ENCODE measurements at places on chromosomes 1 and 21.

DNA sequence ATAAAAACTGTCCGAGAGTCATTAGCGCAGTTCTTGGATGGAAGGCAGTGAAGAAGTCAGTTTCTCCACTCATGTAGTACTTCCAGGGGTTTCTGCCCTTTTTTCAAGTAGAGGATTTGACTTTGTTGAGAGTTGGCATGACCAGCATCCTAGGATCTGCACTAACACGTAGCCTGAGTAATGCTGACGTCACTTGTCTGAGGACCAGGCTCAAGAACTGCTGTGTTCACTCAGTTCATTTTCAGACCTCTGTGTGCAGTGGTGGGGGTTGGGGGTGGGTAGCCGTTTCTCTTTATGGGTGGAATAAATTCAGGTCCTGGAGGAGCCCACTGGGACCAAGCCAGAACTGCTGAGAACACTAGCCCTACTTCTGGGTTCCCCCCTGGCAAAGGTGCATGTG, 53.3 kb downstream of the MRPS6 start:
- DNase-seq, result no peak

GRCh38 chr21:30718239-30718909, at the start of gene KRTAP21-3:
TSS of gene KRTAP21-3 (minus strand) at chr21:30718777. CDS start at chr21:30718759, 18 bp downstream.
- no peak for DNase-seq

DNA sequence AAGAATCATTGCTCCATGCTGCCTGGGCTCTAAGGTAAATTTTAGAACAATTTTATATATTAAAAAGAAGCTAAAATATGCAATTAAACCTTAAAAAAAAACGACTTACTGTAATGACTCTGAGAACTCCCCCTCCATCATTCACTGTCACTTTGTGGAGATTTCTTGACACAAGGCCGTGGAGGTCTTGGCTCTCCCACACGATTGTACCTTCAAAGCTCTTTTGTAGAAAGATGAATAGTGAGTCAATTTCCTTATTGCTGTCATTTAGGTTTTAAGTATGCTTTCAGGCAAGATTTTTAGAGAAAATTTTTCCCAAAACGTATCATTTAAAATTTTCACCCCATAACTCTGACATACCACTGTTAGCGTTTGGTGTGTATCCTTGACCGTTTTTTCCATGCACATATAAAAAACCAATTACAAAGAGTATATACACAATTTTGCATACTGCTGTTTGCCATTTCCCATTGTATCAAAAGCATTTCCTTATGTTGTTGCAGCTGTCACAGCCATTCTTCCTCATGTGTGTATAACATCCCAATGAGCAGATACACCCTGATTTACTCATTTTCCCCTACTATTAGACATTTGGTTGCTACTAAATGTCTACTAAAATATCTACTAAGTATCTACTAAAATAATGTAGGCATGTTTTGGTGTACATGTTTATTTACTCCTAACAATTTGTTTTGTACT, 33.4 kb downstream of the B3GALNT2 start:
- no peak for DNase-seq

GRCh38 chr1:84959294-84959693, 37.6 kb downstream of the MCOLN2 start:
- no peak for DNase-seq

- DNase-seq, result no peak
Observed at GRCh38 chr1:45999507-45999906, 132.9 kb downstream of the PIK3R3 start.

- no peak for DNase-seq
Observed at GRCh38 chr1:93681101-93681988, at the start of gene BCAR3. TSS of gene BCAR3 (minus strand) at chr1:93681837. CDS start at chr1:93674930, 6,907 bp downstream.

DNA sequence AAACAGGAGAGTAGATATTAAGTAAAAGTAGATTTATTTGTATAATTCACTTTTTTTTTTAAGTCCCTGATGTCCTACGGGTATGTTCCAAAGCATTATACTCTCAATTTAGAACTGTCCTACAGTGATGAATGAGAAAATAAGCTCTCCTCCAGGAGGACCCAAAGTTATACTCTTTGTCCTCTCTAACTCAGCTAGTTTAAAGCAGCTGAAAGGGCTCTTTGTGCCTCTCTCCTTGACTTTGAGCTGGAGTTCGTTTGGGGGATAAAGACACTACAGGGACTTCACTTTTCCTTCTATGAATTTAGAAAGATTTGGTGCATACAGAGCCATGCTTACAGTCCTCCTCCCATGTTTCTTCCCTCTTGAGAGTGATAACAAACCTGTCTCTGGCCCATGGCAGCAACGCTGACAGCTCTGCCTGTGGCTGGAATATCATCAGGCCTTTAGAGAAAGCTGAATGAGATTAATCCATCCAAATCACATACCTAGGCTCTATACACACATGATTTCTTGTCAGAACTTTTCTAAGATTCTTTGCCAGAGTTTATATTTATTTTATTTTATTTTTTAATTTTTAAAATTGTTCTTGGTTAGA, 134.3 kb downstream of the PIK3R3 start:
- no peak for DNase-seq

DNA sequence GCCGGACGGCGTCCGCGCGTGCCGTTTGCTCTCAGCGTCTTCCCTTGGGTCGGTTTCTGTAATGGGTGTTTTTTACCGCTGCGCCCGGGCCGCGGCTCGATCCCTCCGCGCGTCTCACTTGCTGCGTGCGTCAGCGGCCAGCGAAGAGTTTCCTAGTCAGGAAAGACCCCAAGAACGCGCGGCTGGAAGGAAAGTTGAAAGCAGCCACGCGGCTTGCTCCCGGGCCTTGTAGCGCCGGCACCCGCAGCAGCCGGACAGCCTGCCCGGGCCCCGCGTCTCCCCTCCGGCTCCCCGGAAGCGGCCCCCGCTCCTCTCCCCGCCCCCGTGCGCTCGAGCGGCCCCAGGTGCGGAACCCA, 159.8 kb downstream of the RUNX1 start:
- no peak for DNase-seq

GRCh38 chr1:169339773-169340172, 27.8 kb downstream of the NME7 start:
- no peak for DNase-seq

DNA sequence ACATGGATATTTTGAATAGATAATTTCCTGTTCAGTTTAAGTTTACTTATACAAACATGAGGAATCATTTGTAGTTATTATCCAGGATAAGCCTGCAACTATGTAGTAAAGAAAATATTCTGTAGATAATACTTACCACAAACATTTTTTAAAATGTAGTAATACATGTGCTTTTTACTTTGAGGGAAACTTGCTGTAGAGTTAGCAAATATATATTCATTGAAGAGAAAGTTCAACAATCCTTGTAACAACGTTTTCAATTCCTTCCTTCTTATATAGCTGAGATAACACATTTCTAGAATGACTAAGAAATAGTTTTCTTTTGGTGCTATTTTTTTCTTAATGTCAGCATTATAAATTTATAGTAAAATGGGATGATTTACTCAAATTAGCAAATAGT, 664.6 kb upstream of the ADAMTS5 start:
- no peak for DNase-seq

DNA sequence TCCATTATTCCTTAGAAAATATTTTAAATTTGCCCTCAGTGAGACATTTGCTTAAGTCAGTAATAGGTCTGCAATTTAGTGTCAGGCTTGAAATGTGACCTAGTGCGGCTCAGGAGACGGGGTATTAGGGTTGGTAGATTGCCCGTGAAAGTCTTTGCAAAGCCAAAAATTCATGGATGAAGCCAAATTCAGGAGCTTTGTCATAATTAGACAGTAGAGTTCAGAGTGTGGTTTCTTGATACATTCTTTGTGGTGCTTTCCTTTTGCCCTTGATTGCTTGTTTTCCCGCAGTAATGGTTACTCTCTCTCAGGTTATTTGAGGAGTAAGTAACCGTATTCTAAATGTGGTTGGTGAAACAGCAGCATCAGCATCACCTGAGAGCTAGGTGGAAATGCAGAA, 120.7 kb downstream of the RPS6KC1 start:
- no peak for DNase-seq

DNA sequence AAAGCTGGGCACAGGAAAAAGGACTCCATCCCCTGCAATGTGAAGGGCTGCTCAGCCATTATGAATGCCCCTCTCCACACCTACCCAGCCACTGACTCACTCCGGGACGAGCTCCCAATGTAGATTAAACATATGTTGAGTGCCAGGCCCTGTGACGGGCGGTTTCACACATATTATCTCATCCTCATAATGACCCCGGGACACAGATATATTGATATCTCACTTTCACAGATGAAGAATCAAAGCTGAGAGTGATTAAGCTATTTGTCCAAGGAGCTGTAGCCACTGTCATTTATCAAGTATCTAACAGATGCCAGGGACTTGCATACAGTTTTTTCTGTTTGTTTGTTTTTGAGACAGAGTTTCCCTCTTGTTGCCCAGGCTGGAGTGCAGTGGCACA, 35.0 kb upstream of the SLC30A1 start:
- DNase-seq, result no peak

- DNase-seq, result no peak
Observed at GRCh38 chr1:25697435-25698217, 81.0 kb downstream of the MAN1C1 start.

- no peak for DNase-seq
Observed at GRCh38 chr1:244102468-244102867, 51.4 kb downstream of the ZBTB18 start.

- no peak for DNase-seq
Observed at GRCh38 chr21:25458484-25458883, 148.8 kb downstream of the MRPL39 start.

DNA sequence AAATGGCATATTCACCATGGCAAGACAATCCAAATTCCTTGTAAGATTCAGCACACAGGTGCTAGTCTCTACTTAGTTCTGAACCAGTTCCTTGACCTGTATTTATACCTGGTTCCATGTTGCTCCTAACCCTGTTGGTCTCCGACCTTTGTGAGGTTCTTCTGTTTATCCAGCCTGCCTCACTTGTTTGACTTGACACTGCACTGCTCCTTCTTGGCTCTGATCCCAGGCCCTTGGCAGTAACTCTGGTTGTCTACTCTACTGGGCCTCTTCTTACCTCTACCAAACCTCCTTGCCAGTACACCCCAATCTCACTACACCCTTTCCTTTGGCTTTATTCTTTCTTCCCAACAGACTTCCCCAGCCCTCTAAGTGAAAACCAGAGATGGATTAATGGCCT, 419.4 kb upstream of the USP24 start:
- no peak for DNase-seq

GRCh38 chr1:2074944-2075740, 24.9 kb downstream of the PRKCZ start:
- DNase-seq, result no peak
